ENCODE measurements at places on chromosomes 4 and X. TPM values are rescaled to one million over a fixed set of nuclear protein-coding genes. Genes with fewer than 3 reads are reported as not detected.
A peak's percentile ranks its signal among the peaks of the same experiment; 100 is the strongest.

Gene SERTM2
- polyA plus RNA-seq, result not detected

Gene MAGEA9B
- not detected for polyA plus RNA-seq

Gene NELFA
- 21.8 TPM for polyA plus RNA-seq

Gene SYNPO2
- polyA plus RNA-seq, result not detected

Gene SLC25A4
- polyA plus RNA-seq, result 13.9 TPM

DNA sequence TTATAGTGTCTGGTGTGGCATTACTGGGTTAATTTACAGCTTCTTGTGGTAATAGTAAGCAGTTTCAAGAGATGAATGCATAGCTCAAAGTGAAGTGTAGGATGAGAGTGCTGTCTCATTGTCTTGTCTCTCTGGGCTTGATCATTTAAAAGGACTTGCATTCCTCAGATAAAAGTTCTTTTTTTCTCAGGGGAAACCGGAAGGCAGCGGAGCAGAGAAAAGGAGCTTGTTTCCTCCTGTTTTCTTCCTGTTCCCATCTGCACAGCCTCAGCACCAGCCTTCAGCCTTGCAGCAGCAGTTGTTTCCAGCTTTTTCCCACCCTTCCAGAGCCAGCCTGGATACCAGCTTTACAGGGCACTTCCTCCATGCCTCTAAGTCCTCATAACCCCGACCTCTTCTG is 61.4 kb upstream of the LGI2 start:
- H3K36me3 ChIP-seq, result no peaks in the 10 kb centered on the region
- H3K4me1 ChIP-seq, result peaks cover 11% of the 10 kb centered on the region
- peaks cover 42% of the 10 kb centered on the region for H3K27me3 ChIP-seq
- DNase-seq, result no peak

GRCh38 chr4:145177511-145177905 is 2.9 kb downstream of the OTUD4 start:
- no peaks in the 10 kb centered on the region for H3K27me3 ChIP-seq
- no peak for DNase-seq
- H3K36me3 ChIP-seq, result no peaks in the 10 kb centered on the region

GRCh38 chr4:78811034-78811433 is 34.9 kb downstream of the BMP2K start:
- DNase-seq, result no peak
- H3K4me1 ChIP-seq, result peaks cover 67% of the 10 kb centered on the region
- H3K27me3 ChIP-seq, result no peaks in the 10 kb centered on the region
- H3K4me3 ChIP-seq, result no peak overlapping the region

DNA sequence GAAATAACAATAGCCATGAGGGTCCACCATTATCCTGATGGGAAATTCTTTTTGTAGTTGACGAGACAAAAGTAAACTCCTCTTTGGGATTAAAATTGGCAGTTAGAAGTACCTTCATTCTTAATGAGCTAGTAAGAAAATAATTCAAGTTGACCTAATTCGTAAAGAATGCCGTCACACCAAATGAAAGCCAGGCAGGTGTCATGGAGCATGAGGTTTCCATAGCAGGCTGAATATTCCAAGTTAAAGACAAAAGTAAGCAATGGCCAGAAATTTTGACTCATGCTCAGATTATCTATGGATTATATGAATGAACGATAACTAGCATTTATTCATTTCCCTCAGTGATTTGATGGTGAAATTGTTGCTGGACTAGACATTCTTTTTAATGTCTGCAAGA is 192.2 kb upstream of the FAT1 start:
- DNase-seq, result no peak
- no peaks in the 10 kb centered on the region for H3K36me3 ChIP-seq
- H3K4me3 ChIP-seq, result no peak overlapping the region
- H3K27ac ChIP-seq, result no peak overlapping the region

DNA sequence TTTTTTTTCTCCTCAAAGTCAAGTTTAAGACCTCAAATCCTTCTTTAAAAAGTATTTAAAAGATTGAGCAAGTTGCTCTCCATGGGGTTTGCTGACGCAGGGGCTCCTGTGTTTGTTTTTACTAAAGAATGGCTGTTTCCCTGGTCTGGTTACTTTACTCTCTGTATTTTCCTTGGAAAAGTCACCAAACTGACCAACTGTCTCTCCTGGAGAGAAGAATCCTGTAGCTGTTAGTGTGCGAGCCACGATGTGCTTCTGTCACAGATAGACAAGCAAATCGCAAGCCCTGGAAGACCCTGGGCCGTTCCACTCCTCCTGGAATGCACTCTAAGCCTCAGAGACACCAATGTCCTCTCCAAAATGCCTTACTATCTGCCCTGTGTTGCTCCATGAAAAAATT is 212.1 kb downstream of the CHIC2 start:
- DNase-seq, result no peak
- no peak overlapping the region for H3K4me3 ChIP-seq
- no peak overlapping the region for H3K27ac ChIP-seq
- no peaks in the 10 kb centered on the region for H3K36me3 ChIP-seq

- H3K36me3 ChIP-seq, result peaks cover 9% of the 10 kb centered on the region
- no peak for DNase-seq
- no peaks in the 10 kb centered on the region for H3K4me1 ChIP-seq
These were observed 584.4 kb upstream of the AADAT start for GRCh38 chr4:170674176-170674575.

GRCh38 chrX:119790977-119791436 is 423 bp downstream of the RPL39 start:
- peaks cover 10% of the 10 kb centered on the region for H3K4me1 ChIP-seq
- H3K36me3 ChIP-seq, result no peaks in the 10 kb centered on the region
- H3K4me3 ChIP-seq, result peak overlapping the region; percentile 98
- no peaks in the 10 kb centered on the region for H3K27me3 ChIP-seq
- peak overlapping the region; percentile 97 for H3K27ac ChIP-seq
- DNase-seq, result peak; percentile 22

GRCh38 chrX:5155301-5155700 is 1073.4 kb downstream of the NLGN4X start:
- DNase-seq, result no peak
- H3K27me3 ChIP-seq, result no peaks in the 10 kb centered on the region
- H3K4me1 ChIP-seq, result no peaks in the 10 kb centered on the region
- no peak overlapping the region for H3K4me3 ChIP-seq

GRCh38 chr4:101500742-101501141 is 153.4 kb upstream of the PPP3CA start:
- DNase-seq, result no peak
- no peak overlapping the region for H3K4me3 ChIP-seq
- H3K36me3 ChIP-seq, result no peaks in the 10 kb centered on the region
- H3K27me3 ChIP-seq, result no peaks in the 10 kb centered on the region
- H3K4me1 ChIP-seq, result no peaks in the 10 kb centered on the region

DNA sequence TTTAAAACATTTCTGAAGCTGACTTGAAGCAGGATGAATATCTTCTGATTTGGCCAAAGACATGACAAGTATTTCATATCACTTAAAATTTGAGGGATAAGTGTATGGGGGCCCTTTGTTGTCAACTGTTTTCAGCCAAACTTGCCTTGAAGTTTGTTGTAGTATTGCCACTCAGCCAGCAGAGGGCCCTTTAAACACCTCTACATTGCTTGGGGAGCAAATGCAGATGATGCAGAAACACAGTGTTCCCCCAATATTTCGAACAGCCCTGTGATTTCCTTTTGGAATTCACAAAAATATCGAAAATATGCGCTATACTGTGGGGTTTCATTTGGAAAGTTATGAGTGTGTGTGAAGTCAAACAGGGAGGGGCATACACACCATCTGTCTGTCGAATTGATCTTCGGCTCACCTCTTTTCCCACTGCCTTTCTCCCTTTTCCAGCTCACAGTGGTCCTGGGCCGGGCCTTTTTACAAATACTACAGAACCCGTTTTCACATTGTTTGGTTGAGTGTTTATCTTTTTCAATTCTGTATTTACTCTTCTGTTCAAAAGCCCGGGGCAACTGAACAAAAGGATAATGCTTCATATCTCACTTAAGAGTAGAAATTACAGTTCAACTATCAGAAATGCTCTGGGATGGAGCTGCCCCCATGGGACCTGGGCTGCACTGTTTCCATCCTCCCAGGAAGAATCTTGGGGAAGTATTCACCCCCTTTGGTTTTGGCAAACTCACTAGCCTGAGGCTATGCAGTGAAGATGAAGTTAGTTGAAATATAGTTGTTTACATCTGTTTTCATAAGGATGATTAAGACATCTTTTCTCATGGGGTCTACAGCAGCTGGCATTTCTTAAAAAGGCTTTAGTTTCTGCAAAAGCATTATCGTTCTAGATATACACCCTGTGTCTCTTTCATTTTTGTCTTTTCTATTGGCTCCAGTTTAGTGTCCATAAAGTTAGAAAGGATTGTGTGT is 137.6 kb downstream of the EGF start:
- no peak overlapping the region for H3K4me3 ChIP-seq
- no peaks in the 10 kb centered on the region for H3K27me3 ChIP-seq
- peak; percentile 14 for DNase-seq
- no peak overlapping the region for H3K27ac ChIP-seq

- DNase-seq, result no peak
- H3K27me3 ChIP-seq, result peaks cover 3% of the 10 kb centered on the region
- peaks cover 49% of the 10 kb centered on the region for H3K4me1 ChIP-seq
- peak overlapping the region; percentile 99 for H3K27ac ChIP-seq
These were observed 1.1 kb upstream of the MRPL1 start for GRCh38 chr4:77861495-77861894.

DNA sequence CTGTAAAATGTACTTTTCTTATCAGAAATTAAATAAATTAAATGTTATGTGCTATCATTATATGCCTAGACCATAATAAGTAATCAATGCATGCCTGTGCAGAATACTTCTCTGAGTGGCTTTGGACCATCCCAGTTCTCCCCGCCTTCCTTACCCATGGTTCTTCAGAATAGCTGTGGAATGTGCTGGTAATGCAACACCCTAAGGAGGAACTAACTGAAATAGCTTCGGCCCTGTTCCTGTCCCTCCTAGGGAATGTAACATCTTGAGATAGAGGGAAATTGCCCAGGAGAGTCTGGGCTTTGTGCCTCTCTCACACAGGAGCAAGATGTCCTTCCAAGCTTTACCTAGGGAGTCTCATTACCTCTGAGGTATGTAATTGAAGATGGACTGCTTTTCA is 693.6 kb upstream of the HS3ST1 start:
- H3K4me3 ChIP-seq, result no peak overlapping the region
- H3K27ac ChIP-seq, result no peak overlapping the region
- H3K4me1 ChIP-seq, result no peaks in the 10 kb centered on the region
- H3K27me3 ChIP-seq, result no peaks in the 10 kb centered on the region
- DNase-seq, result no peak
- H3K36me3 ChIP-seq, result no peaks in the 10 kb centered on the region
